T-cell (primary cell): ENCODE measurements at places on chromosomes 6 and 20.
A peak's percentile ranks its signal among the peaks of the same experiment; 100 is the strongest.

DNA sequence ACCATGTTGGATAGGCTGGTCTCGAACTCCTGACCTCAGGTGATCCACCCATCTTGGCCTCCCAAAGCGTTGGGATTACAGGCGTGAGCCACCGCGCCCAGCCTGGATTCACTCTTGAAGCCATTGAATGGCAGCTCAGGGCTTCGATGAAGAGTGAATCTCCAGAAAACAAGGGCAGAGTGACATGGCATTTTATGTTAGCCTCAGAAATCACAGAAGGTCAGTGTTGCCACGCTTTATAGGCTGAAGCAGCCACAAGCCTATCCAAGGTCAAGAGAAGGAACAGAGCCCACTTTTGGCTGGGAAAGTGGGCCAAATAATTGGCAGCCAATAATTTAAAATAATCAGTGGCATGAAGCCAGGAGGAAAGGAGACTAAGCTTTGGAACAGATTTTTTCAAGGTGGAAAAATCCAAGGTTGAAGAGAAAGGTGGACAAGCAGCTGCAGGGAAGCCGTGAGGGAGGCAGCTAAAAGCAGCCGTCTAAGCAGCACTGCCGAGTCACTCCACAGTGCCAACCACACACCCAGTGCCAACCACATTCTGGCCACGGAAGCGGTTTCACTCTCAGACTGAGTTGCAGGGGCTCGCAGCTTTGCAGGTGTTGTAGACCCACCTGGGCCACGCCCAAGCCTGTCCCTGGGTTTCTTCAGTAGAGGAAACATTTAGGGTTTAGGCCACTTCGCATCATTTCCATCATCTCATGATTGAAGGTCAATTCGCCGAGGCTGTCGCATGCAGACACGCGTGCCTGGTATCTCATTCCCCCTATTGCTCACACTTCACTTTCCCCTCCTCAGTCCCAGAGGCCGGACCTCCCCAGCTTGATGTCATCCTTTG is 17.4 kb upstream of the AVP start:
- DNase-seq: peak; percentile 57

- DNase-seq: no peak
Measured at GRCh38 chr20:5150226-5151076, 23.6 kb downstream of the CDS2 start.

GRCh38 chr20:52342913-52343312 is 151.3 kb upstream of the ZFP64 start:
- DNase-seq: no peak

- DNase-seq: peak; percentile 52
Measured at GRCh38 chr20:32031007-32031958, 20.8 kb upstream of the HCK start.

DNA sequence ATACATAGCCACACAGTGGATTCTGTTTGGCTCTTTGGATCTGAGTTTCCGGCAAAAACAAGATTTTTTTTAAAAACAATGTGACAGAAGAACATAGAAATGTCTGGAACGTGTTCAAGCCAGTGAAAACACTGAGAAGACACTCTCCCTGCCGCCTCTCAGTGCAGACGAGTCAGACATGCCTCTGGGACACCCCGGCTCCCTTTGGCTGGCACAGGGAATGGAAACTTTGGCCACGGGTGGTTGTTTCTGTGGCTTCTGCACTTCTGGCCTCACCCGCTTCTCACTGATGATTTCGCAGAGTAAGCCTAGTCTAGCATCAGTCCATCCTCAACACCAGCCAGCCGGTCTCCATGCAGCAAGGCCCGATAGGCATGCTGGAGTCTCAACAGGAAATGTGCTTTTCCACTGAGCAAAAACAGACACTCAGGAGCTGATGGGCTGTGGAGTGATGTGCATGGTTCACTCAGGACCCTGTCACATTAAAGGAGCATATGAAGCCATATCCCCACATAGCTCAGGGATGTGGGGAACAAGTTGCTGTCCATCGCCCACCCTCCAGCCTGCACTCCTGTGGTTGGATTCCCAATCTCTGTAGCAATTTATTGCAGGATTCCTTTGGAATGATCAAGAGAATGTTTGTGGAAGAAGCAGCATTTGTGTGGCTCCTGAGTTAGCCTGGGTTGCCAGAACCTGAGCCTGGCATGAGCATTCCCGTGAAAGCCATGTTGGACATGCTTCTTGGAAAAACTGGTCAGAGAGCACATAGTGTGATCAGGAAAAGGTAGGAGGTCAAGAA is 262.0 kb upstream of the RIN2 start:
- no peak for DNase-seq

DNA sequence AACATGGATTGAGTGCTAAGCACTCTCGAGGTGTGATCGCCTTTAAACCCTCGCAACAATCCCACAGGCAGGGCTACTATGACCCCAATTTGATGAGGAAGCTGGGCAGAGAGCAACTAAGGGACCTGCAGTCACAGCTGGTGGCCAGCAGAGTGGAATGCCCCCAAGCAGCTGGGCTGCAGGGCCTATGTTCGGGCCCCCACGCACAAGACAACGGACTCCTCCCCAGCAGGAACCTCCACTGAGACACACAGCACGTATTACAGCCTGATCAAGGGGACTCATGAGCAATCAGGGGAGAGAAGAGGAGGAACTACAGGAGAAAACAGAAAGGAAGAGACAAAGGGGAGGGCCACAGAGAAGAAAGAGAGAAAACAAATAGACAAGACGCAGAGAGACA is 21.7 kb downstream of the CST7 start:
- no peak for DNase-seq

DNA sequence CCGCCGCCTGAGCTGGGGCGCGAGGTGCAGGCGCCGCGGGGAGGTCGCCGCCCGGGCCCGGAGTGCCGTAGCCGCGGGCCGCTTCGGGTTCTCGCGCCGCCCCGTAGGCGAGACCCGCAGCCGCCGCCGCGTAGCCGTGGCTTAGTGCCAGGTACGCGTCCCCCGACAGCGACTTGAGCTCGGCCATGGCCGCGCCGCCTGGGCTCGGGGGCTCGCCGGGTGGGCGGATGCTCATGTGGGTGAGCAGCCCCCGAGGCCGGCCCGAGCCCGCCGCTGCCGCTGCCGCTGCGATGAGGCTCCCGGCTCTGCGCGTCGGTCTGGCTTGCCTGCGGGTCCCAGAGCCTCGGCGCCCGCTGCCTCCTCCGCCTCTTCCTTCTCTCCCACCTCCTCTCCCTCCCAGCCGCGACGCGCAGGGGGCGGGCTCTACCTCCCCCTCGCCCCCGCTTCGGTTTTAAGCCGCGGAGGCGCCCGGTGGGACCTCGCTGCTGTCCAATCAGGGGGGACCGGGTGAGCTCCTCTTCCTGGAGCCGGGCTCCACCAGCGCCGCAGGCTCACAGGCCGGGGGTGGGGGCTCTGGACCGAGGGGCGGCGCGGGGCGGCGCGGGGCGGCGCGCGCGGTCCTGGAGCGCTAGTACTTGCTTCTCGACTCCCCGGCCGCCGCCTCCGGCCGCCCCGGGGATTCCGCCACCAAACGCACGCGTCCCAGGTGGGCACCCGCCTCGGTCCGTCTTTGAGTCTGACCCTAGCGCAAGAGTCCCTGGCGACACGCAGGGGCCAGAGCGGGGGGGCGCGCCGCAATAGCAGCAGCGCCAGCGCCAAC is at the start of gene BHLHE23:
BHLHE23 (minus strand) TSS at position 425 of the 820 bp plus-strand sequence; CDS start at position 235, 190 bp downstream.
- no peak for DNase-seq

DNA sequence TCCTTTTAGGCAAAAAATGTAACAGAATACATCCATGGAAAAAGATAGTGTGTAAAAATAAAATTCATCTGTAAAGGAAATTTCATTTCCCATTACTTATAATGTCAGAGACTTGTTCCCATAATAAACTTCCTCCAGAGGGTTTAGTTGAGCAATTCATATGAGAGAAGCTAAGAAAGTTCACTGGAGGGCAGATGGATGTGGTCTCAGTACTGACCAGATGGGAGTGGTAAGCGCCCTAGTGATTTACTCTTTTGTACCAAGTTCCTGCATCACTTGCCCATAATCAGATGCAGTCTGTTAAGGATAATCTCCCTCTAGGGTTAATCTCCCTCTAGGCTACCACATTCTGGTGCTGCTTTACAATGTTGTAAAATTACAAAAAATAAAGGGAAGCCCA is 61.7 kb downstream of the ESF1 start:
- no peak for DNase-seq

DNA sequence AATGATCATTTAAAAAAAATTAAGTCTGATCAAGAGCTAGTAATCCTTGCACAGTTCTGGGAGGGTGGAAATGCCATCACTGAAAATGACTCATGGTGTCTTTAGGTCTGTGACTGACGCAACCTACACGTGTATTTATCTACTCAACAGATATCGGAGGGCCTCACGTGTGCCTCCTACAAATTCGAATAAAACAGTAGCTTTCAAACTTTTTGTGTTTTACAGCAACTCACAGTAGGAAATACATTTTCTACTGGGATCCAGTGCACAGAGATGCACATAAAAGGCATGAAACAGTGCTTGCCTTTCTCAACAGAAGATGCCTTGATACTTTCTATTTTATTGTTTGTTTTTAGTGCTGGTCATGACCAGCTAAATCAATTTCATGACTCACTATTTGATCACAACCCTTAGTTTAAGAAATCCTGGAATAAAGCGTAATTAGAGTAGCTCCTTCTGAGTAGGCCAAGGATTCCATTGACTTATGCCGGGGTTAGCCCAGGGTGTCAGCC is 210.0 kb upstream of the SNX9 start:
- DNase-seq: no peak

GRCh38 chr6:168012431-168013249 is 15.2 kb downstream of the KIF25 start:
- no peak for DNase-seq

- DNase-seq: no peak
Measured at GRCh38 chr6:163823577-163823976, 409.1 kb downstream of the QKI start.

- DNase-seq: peak; percentile 7
Measured at GRCh38 chr20:32285621-32286371, 8.3 kb downstream of the KIF3B start.

DNA sequence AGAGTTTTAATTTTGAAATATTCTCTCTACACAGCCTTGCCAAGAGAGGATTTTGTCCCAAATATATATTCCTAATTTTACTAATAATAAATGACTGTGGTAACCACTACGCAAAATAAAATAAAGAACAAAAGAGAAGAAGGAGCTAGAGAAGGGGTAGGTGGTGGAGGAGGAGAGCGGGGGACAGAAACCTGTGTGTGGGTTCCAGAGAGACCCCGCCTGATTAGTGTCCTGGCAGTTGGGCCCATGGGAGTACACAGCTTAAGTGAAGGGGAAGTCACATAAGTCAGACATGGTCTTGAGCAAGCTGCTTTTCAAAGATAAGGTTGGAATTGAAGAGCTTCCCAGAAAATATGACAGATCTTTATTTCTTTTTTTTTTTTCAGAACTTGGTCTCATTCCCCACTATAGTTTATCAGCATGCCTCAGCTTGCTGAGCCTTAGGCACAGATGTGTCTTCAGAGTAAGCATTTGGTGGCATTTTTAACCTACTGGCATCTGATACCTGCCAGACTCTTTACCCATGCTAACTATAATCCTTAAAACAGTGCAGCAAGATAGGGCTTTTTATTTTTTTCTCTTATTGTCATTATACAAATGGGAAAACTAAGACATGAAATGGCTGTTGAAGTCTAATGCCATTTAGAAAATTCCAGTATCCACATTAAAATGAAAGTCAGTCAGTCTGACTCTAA is 9.6 kb upstream of the RHAG start:
- no peak for DNase-seq

- no peak for DNase-seq
Measured at GRCh38 chr20:7323957-7324356, 556.5 kb downstream of the BMP2 start.

- DNase-seq: no peak
Measured at GRCh38 chr6:83365931-83366330, 64.9 kb downstream of the ME1 start.

GRCh38 chr6:169725125-169726048 is 1.1 kb upstream of the PHF10 start:
- DNase-seq: no peak

DNA sequence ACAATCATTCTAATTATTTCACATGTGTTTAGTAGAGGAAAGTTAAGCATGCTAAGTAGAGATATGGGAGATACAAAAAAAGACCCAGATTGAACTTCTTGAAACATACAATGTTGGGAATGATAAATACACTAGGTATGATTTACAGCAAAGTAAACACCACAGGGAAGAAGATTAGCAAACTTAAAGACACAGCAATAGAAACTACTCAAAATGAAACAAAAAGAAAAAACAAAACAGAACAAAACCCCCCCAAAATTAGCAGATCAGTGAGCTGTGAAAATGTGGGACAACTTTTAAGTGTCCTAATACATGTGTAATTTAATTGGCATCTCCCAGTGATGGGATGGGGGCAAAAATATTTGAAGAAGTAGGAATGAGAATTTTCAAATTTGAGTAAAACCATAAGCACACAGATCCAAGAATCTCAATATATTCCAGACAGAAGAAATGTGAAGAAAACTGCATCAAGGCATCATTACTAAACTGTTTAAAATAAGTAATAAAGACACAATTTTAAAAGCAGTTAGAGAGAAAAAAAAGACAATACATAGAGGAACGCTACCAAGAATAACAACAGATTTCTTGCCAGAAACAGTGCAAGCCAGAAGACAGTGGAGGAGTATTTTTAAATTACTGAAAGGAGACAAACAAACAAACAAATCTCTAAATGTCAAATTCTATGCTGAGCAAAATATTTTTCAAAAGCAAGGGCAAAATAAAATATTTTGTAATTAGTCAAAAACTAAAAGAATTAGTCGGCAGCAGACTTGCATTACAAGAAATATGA is 473.7 kb downstream of the QKI start:
- DNase-seq: no peak

DNA sequence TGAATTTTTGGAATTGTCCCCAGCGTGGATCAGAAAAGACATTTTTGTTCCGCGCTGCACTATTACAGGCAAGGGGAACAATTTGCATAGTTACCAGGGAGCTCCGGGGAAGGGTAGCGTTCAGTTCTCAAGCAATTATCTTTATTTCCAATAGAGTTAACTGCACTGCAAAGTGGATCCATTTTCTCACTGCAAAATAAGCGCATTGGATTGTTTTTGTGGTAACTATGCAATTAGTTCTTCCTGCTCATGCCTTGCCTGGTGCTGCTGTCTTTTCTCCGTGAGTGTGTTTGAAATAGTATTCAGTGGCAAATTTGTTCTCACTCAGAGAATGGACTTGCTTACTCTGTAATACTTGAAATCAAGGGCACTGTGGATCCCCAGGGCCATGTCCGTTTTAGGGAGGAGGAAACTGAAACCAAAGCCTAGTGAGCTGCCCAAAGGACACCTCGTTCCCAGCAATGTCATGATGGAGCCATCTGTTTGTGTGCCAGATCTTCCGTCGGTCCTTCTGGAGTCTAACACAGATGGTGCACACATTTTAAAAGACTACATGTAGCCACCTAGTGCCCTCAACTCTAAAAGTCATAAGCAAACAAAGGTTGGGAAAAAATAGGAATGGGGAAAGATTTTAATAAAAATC is 7.4 kb upstream of the PCK1 start:
- no peak for DNase-seq

DNA sequence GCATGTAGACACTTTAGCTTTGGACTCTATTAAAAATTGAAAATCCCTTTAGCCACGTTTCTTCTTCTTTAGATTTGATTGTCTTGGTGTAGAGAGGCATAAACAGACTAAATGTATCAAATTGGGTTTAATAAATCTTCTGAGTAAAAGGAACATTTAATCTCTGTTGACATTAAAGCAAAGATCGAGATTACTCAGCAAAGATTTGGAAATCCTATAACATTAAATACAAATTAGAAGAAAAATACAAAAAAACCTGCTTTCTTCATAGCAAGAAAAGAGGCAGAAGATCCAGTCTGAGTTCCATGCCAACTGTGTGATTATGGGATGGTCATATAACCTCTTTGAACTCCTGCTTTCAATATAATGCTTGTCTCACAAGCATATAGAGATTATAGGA is 172.3 kb downstream of the GJA1 start:
- DNase-seq: no peak
